ENCODE measurements at places on chromosomes 16 and 17.

- peak; percentile 99 for DNase-seq
Measured at GRCh38 chr17:2711608-2712299, at the start of gene CLUH. Gene CLUH (minus strand): TSS chr17:2711764. CDS start chr17:2711661, 103 bp downstream.

DNA sequence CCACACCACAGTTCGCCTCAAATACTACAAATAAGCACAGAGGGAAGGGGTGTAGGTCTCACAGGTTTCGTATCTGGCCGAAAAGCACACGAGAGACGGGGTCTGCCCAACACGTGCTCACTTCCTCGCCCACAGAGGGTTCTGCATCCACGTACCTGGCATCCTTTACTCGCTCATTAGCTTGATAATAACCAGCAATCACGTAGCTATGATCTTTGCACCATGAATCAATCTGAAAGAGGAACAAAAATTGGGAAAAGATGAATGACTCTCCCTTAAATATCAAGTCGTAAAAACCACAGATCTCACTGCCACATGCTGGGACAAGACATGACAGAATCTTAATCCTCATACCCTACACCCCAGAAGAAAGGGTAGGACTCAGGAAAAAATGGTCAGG lies 10.5 kb downstream of the EMC8 start:
- DNase-seq = no peak

DNA sequence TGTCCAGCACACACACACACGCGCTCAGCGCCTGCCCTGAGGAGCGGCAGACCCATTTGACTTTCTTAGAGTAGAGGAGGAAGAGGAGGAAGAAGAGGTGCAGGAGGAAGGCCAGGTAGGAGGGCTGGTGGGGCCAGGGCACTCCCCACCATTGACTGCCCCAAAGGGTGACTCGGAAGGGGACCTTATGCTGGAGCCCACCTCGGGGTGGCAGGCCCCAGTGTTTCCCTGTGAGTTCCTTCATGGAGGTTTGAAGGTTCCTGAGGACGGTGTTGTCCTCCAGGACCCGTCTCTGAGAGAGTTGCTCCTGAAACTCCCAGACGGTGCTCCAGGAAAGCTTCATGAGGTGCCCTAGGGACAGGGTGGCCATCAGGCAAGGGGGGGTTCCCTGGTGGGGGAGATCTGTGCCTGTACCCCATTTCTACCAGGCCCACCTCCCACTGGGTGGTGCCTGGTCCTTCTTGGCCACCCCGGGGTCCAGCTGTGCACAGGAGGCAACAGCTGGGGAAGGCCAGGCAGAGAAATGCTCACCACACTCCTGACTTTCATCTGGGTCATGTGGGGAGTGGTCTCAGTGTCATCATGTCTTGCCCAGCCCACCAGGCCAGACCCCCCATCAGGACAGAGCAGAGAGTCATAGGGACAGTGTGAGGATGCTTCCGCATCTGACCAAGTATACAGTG lies 89.5 kb downstream of the TNFRSF13B start:
- DNase-seq = no peak

DNA sequence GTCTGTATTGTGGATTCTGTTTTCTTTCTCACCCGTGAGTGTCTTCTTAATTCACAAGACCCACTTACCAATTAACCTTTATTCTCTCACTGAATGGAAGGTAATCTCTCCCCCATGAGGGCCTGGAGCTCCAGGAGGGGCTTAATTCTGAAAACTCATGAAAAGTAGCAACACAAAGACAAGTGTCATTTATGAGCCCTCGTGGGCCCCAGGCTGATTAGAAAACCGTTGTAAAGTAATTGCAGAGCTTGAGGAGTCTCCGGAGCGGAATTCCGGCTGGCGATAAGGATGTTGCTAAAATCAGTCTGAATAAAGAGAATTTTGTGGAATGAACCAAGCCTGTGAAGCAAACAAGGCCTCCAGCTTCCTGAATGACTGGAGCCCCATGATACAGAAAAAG lies 301.5 kb downstream of the HAPSTR1 start:
- no peak for DNase-seq

- DNase-seq = no peak
Measured at GRCh38 chr16:87691686-87692079, 74.1 kb downstream of the KLHDC4 start.

- DNase-seq = peak; percentile 37
Measured at GRCh38 chr16:72066747-72067146, 3.7 kb downstream of the HPR start.

DNA sequence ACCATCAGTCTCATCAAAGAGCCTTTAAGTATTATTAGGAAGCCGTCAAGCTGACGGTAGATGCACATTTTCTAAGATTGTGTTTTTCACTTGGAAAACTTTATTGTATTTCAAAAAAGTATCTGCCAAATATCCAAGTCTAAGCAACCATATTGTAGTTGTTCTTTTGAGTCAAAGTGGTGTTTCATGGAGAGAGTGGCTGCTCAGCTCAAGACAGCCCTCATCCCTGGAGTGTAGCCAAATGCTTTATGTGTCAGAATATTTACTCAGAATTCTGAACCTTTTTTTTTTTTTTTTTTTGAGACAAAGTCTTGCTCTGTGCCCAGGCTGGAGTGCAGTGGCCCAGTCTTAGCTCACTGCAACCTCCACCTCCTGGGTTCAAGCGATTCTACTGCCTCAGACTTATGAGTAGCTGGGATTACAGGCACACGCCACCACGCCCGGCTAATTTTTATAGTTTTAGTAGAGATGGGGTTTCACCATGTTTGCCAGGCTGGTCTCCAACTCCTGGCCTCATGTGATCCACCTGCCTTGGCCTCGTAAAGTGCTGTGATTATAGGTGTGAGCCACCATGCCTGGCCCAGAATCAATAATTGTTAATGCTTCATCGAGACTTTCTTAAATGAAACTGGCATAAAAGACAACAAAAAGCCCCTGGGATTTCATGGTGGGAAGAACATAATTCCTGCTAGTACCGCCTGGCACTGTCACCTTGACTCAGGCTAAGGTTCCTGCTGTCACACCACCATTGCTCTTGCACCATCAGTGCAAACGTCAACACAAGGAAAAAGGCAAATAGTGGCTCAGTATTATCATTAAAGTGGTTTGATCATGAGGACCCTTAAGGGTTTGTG lies 45.5 kb downstream of the PRKCA start:
- no peak for DNase-seq

GRCh38 chr17:39009581-39010001 lies 42.4 kb upstream of the FBXO47 start:
- DNase-seq = no peak

DNA sequence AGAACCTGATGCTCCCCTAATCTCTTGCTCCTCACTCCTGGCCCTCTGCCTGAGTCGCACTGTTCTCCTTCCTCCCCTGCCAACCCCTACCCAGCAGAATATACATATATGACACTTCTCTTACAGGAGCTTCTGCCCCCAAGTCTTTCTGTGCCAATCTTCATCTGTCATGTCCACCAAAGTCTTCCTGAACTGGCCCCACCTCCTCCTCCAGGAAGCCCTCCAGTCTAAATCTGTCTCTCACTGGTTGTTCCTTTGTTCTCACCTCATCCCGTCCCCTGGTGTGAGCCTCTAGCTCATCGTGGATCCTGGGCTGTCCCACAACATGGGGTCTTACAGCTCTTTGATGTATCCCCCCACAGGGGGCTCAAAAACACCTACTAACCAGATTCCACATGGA lies 8.3 kb downstream of the CRHR1 start:
- no peak for DNase-seq

DNA sequence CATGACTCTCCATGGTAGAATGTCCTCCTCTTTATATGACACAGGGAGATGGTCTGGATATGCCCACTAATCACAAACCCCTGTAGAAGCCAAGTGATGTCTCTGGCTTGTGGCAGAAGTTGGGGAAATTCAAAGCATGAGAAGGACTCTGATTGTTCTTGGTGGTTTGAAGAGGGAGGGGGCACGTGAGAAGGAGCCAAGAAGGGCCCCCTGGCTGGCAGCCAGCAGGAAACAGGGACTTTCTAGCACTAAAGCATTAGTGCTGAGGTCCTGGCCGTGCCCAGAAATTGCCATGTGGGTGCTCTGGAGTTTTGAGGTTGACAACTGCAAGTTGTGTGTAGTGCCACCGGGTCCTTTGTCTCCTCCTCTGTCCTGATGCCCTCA lies 199.9 kb downstream of the LGALS9B start:
- no peak for DNase-seq

DNA sequence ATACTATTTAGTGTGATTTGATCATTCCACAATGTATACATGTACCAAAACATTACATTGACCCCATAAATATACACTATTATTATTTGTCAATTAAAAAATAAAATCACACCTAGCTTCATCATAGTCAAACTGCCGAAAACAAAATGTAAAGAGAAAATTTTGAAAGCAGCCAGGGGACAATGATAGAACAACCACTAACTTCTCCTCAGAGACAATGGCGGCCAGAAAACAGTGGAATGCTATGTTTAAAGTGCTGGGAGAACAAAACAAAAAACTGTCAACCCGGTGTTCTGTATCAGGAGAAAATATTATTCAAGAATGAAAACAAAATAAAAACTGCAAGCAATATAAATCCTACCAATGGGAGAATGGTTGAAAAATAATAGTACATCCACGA lies 63.2 kb downstream of the METRNL start:
- peak; percentile 28 for DNase-seq

DNA sequence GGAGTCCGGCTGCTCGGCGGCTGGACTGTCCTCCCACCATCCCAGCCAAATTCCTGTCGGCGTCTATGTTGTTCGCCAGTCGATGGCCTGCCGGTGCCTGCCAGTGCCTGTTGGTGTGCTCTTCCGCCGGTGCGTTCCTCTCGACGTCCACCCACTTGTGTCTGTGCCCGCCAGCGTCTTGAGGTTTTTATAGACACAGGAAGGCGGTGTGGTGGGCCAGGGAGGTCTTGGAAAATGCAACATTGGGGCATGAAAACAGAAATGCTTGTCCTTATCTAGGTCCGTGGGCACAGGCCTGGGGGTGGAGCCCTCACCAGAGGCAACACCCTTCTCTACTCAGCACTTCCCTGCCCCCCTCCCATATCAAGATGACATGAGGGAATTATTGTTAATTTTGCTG lies 167.8 kb downstream of the IRF8 start:
- DNase-seq = no peak

DNA sequence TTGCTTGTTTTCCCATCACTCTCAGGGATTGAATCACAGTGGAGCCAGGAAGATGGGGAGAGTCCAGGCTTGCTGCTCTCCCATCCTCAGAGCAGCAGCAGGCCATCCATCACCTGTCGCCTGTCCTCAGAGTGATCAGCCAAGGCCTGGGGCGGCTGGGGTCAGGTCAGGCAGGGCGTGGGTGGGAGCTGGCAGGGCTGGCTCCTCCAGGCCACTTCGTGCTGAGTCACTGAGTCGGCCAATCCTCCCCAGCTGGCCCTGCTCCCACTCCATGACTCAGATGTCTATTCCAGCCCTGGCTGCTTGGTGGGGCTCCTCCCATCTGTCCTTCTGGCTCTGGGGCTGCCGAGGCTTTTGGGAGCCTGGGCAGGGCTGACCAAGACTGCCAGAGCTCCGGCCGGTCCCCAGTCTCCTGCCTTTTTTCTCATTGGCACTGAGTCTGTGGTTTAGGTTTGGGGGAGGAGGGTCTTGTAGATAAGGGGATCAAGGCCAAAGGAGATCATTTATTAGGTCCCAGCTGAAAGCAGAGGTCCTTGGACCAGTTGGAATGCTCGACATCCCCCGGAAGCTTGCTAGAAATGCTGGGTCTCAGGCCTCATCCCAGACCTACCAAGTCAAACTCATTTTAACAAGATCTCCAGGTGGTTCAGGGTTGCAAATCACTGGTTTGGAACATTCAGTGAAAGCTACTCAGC lies 72.7 kb downstream of the ABCC1 start:
- peak; percentile 82 for DNase-seq

DNA sequence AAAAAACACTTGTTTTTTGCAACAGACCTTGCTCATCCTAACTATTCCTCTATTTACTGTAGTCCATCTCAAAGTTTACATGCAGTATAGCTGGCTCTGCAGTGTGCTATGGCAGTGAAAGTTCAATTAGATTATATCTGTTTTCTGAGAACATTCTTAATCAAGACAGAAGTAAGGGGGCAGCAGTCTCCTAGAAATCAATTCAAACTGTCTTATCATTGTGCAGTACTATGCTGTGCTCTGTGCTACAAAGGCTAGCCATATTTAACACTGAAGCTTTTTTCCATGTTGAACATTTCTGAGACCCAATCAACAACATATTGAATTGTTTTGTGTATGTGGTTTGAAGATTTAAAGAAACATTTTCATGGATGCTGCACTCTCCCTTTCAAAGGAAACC lies 11.4 kb downstream of the NETO2 start:
- DNase-seq = no peak

DNA sequence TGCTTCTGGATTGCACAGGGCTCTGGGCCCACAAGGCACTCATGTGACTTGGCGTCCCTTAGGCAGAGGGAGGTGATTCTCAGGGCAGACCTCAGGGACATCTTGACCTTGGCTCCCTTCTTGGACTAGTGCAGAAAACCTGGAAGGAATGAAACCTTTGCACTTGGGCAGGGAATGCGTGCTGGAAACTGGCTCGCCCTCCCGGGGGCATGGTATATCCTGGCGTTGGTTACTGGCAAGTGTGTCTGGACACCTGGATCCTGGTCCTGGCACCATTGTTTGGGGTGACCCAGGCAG lies 63.5 kb upstream of the LGALS9 start:
- no peak for DNase-seq

- no peak for DNase-seq
Measured at GRCh38 chr16:31453255-31454204, 5.8 kb upstream of the ARMC5 start.

DNA sequence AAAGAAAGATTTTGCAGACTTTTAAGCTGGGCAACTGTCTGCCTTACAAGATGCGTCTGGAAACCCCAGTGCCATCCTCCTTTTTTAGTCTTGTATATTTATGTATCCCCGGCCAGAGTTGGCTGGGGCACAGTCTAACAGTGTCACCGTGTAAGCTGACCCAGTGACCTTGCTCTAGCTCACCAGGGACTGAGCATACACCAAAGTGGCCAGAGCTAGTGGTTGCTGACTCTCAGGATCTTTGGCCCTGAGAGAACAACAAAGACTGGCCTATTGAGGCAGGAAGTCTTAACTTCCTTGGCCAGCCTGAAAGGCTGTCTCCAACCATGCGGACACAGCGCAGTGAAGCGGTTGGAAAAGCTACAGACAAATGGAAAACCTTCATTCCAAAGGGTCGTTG lies 745.2 kb downstream of the WWOX start:
- no peak for DNase-seq

- DNase-seq = no peak
Measured at GRCh38 chr17:35790841-35791240, 4.6 kb downstream of the MMP28 start.

DNA sequence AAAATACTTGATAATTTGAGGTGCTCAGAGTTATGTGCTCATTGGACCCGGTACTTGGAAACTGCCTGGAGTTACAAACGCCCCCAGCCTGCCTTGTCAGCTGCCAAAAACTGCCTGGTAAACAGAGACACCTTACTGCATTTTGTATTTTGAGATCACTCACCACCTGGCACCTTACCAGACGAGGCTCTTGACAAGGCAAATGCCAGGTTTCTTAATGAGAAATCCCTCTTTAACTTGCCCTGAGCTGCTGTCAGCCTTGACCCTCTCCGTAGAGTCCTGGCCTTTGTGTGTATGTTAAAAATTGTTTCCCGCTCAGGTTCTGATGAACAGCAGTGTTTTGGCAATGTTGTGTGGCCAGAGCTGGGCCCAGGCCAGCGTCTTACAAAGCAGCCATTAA lies 28.8 kb downstream of the SYT17 start:
- no peak for DNase-seq

Data from SK-N-SH (cell line).